ENCODE measurements at places on chromosomes 3 and 15. TPM values are rescaled to one million over a fixed set of nuclear protein-coding genes. Genes with fewer than 3 reads are reported as not detected.

Gene FBXL22
- total RNA-seq: 0.30 TPM

Gene ACAA1
- 49.1 TPM for total RNA-seq

Gene PRRT3
- total RNA-seq: 1.8 TPM

Gene UBP1
- total RNA-seq: 51.7 TPM

Gene MYZAP
- 1.3 TPM for total RNA-seq

Gene CEP19
- total RNA-seq: 3.1 TPM

Gene PCBP4
- 12.6 TPM for total RNA-seq

Gene AADACL2
- total RNA-seq: not detected

Gene UBAP1L
- 0.93 TPM for total RNA-seq

Gene NLGN1
- not detected for total RNA-seq

Gene A4GNT
- total RNA-seq: not detected

Gene FAM3D
- not detected for total RNA-seq

Gene VEPH1
- 0.53 TPM for total RNA-seq

Gene SLC25A36
- total RNA-seq: 19.5 TPM

All from A549 treated with AZD2906 at 1 μM for 4 hours (cell line).